ENCODE measurements at places on chromosomes 12 and 14.

GRCh38 chr14:97177016-97177415, 379.8 kb downstream of the VRK1 start:
- DNase-seq, result no peak

GRCh38 chr14:69318901-69319475, 59.0 kb downstream of the GALNT16 start:
- DNase-seq, result no peak

DNA sequence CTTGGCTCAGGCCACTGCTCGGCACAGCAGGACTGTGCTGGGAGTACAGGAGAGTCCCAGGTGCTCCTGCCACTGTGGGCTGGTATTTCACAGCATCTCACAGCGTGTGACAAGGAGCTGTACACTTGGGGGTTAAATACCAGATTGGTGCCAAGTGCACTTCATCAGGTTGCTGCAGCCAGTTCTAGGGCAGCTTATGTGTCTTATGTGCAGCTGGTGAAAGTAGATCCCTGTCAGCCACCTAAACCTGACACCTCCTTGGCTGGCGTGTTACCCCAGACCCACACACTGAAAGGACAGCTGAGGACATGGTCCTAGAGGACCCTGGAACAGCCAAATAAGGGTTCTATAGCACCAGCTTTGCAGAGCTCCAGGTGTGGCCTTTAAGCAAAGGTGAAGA, 18.9 kb downstream of the PLEKHH1 start:
- DNase-seq, result no peak

- DNase-seq, result no peak
Observed at GRCh38 chr12:49912345-49913255, 8.9 kb upstream of the FAIM2 start.

- no peak for DNase-seq
Observed at GRCh38 chr12:24630446-24630845, 318.5 kb downstream of the BCAT1 start.

DNA sequence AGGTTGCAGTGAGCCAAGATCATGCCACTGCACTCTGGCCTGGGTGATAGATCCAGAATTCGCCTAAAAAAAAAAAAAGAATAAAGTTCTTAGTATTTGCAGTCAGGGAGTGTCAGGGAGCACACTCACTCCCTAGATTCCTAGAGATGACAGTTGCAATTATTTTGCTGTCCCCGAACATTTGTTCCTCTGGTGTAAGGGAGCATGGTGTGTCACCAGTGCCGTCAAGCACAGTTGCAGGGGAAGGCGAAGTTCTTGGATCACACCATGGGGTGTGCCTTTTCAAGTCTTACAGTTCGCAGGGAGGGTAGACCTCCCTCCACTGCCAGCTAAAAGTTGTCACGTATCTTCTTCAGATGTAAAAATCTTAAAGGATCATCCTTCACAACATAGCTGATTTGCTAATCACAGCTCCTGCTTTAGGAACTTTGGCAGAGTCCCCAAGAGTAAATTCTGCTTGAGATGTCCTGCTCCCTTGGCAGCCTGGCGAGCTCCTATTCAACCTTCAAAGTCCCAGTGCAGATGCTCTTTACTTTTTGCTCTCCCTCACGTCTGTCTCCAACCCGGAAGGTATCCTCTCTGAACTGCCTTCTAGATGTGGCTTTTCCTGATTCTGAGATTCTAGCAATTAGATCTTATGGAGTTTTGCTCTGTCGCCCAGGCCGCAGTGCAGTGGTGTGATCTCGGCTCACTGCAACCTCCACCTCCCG, 11.3 kb downstream of the ACACB start:
- no peak for DNase-seq

GRCh38 chr12:1618489-1618888, 10.5 kb upstream of the WNT5B start:
- no peak for DNase-seq

DNA sequence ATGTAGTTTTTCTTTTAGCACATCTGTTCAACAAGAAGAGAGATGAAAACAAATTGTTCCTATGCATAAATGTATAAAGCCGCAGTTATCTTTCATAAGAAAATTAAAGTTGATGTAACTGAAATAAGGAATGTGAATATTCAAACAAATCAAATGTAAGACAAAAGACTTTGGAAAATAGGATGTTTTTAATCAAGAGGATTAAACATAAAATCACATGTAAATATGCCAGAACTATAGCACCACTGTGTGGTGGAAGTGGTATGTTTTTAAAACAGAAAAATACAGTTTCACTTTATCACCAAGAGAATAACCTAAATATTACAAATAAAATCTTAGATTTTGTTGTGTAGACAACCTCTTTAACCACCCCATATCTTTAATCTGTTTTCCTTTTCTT, 40.4 kb downstream of the CAPS2 start:
- no peak for DNase-seq

DNA sequence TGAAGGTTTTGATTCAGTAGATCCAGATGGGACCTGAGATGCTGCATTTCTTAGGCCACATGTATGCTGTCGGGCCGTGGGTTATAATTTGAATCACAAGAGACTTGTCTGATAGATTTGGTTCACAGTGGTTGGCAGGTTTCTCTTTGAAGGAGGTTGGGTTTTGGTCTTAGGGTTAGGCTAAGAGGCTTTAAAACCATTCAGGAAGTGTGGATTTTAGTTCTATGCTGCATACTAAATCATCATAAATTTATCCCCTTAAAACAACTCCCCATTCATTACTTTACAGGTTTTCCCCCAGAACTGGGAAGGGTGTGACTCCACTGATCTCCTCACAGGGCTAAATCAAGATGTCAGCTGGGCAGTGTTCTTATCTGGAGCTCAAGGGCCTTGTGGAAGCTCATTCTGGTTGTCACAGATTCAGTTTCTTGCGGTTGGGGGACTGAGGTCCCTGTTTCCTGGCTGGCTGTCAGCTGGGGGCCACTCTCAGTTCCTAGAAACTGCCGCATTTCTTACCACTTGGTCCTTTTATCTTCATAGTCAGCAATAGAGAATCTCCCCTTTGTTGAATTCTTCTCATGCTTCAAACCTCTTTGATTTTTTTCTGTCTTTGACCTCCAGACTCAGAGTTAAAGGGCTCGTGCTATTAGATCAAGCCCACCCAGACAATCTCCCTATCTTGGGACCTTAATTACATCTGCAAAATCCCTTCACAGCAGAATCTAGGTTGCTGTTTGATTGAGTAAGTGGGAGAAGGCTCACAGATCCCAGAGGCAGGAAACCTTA, 20.6 kb upstream of the PCNX1 start:
- DNase-seq, result peak; percentile 48

DNA sequence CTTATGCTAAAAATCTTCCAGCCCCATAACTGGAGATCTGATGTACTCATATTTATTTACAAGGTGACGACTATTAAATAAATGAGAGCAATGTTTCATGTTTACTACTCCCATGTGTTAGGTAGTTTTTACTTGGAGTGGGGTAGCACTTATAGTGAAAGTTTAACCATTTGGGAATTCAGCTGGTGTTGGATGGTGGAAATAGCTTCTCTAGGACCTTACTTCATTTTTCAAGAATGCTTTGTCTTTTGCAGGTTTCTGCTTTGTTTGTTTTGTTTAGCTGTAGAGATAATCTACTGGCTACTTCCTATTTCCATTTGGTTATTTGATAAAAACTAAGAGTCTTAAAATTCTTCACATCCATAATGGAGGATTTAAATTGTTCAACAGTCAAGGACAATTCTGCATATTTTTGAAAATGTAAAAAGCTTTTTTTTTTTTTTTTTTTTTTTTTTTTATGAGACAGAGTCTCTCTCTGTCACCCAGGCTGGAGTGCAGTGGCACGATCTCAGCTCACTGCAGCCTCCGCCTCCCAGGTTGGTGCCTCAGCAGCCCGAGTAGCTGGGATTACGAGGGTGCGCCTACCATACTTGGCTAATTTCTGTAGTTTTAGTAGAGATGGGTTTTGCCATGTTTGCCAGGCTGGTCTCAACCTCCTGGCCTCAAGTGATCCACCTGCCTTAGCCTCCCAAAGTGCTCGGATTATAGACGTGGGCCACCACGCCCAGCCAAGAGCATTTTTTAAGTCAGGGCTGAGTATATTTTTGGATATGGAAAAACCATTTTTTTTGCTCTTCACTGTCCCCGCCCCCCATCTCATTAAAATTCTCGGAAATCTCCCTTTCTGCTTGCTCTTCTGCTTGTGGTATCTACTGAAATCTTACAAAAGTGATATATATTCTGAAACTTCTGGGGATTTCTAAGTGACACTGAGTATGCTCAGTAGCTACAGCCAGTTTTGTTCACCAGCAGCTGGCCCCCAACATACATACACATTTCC, 1.4 kb upstream of the ABCD2 start:
- peak; percentile 15 for DNase-seq

All from stimulated activated CD8-positive, alpha-beta memory T cell treated with anti-CD3 and anti-CD28 coated beads, Interleukin-2, amount 100 ng/mL, for 48 hours (primary cell).